ENCODE measurements at places on chromosomes 4 and X. TPM values are rescaled to one million over a fixed set of nuclear protein-coding genes. Genes with fewer than 3 reads are reported as not detected.

ARL9 gene
- polyA plus RNA-seq, result not detected

KLHL13 gene
- polyA plus RNA-seq, result not detected

GRCh38 chr4:25377572-25378436 is 741 bp downstream of the ANAPC4 start:
- no peaks in the 10 kb centered on the region for H3K27me3 ChIP-seq
- H3K4me3 ChIP-seq, result no peak overlapping the region
- H3K36me3 ChIP-seq, result peaks cover 6% of the 10 kb centered on the region
- DNase-seq, result no peak
- peaks cover 8% of the 10 kb centered on the region for H3K4me1 ChIP-seq

BCAP31 gene
- 369 TPM for polyA plus RNA-seq

DNA sequence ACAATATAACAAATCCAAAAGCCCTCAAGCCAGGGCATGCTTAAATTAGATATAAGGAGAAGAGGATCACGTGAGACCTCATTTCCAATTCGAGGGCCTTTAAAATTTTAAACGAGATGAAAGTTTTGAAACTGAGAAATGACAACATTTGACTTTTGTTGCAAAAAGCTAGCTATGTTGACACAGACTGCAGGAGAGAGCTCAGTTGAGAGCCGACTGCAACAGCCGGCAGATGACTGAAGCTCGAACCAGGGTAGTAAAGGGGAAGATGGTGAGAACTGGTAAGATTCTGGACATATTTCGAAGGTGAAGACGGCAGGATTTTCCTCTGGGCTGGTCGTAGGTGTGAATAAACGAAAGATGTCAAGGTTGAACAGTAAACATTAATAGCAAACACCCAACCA is 773 bp downstream of the PRMT9 start:
- peak overlapping the region; percentile 98 for H3K4me3 ChIP-seq
- peak overlapping the region; percentile 98 for H3K27ac ChIP-seq
- peak; percentile 9 for DNase-seq
- H3K4me1 ChIP-seq, result peaks cover 22% of the 10 kb centered on the region
- no peaks in the 10 kb centered on the region for H3K27me3 ChIP-seq

DNA sequence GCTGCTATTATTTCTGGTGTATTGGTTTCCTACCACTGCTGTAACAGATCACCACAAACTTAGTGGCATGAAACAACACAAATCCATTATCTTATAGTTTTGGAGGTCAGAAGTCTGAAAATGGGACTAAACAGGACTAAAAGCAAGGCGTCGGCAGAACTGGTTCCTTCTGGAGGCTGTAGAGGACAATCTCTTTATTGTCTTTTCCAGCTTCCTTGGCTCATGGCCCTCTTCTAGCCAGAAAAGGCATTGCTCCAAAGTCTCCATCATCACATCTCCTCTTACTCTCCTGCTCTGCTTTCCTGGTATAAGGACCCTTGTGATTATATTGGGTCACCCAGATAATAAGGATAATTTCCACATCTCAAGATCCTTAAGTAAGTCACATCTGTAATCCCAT is 121.9 kb downstream of the CLCN4 start:
- no peak for DNase-seq
- H3K27ac ChIP-seq, result no peak overlapping the region
- no peaks in the 10 kb centered on the region for H3K4me1 ChIP-seq

GRCh38 chr4:159229164-159229563 is 126.3 kb downstream of the RAPGEF2 start:
- no peak for DNase-seq
- H3K4me1 ChIP-seq, result peaks cover 31% of the 10 kb centered on the region
- H3K36me3 ChIP-seq, result no peaks in the 10 kb centered on the region
- H3K27me3 ChIP-seq, result no peaks in the 10 kb centered on the region
- H3K27ac ChIP-seq, result no peak overlapping the region

GRCh38 chr4:38924353-38924752 is 56.7 kb downstream of the FAM114A1 start:
- H3K27ac ChIP-seq, result no peak overlapping the region
- no peaks in the 10 kb centered on the region for H3K27me3 ChIP-seq
- no peaks in the 10 kb centered on the region for H3K36me3 ChIP-seq

DNA sequence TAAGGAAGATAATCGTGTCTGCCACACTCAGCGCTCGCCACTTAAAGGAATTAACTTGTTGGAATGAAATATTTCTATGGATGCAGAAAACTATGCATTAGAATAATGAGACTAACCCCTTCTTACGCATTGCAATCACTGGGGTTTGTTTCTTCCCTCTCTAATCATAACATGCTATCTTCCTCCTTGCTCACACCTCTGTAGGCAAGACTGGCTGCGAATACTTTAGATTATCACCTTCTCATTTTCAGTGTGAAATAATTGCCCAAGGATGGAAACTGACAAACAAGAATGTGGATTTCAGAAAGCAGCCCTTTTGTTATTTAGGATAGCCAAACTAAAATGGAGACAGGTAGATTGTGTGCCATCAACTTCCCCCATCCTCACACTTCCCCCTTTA is 349.4 kb downstream of the MID1IP1 start:
- H3K4me3 ChIP-seq, result no peak overlapping the region
- H3K36me3 ChIP-seq, result no peaks in the 10 kb centered on the region
- peaks cover 47% of the 10 kb centered on the region for H3K4me1 ChIP-seq
- DNase-seq, result no peak
- H3K27ac ChIP-seq, result peak overlapping the region; percentile 59
- H3K27me3 ChIP-seq, result no peaks in the 10 kb centered on the region

GRCh38 chr4:122701965-122702364 is 30.5 kb upstream of the BBS12 start:
- H3K27ac ChIP-seq, result no peak overlapping the region
- no peaks in the 10 kb centered on the region for H3K36me3 ChIP-seq
- H3K4me1 ChIP-seq, result no peaks in the 10 kb centered on the region
- peaks cover 22% of the 10 kb centered on the region for H3K27me3 ChIP-seq
- no peak overlapping the region for H3K4me3 ChIP-seq

GRCh38 chr4:153676486-153676885 is 7.6 kb upstream of the TLR2 start:
- H3K27me3 ChIP-seq, result peaks cover 20% of the 10 kb centered on the region
- no peaks in the 10 kb centered on the region for H3K4me1 ChIP-seq
- no peak overlapping the region for H3K4me3 ChIP-seq

TBX22 gene
- not detected for polyA plus RNA-seq

XPNPEP2 gene
- 0.12 TPM for polyA plus RNA-seq

ANKRD37 gene
- polyA plus RNA-seq, result 21.5 TPM

DNA sequence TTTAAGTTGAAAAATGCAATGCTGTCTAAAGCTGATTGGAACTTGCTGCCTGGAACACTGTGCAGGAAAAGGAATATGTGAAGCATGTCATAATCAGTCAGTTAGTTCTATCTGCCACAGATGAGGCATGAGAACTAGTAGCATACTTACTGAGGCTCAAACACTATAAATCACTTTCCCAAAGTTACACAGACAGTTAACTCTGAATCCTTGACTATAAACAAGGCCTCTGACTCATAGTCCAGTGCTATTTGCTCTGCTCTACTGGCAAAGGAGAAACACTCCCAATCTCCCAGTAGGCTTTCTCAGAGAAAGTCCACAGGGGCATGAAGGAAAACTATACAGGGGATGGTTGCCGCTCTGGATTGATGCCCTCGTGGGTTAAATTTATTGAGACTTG is 2078.4 kb upstream of the TENM3 start:
- no peaks in the 10 kb centered on the region for H3K36me3 ChIP-seq
- no peak overlapping the region for H3K27ac ChIP-seq
- H3K4me1 ChIP-seq, result no peaks in the 10 kb centered on the region
- H3K4me3 ChIP-seq, result no peak overlapping the region
- DNase-seq, result no peak

PAGE5 gene
- not detected for polyA plus RNA-seq

CTAG2 gene
- not detected for polyA plus RNA-seq

GRCh38 chr4:67459164-67459563 is 86.1 kb downstream of the CENPC start:
- no peaks in the 10 kb centered on the region for H3K27me3 ChIP-seq
- no peak overlapping the region for H3K27ac ChIP-seq
- no peak for DNase-seq
- H3K4me3 ChIP-seq, result no peak overlapping the region
- H3K4me1 ChIP-seq, result no peaks in the 10 kb centered on the region

DNA sequence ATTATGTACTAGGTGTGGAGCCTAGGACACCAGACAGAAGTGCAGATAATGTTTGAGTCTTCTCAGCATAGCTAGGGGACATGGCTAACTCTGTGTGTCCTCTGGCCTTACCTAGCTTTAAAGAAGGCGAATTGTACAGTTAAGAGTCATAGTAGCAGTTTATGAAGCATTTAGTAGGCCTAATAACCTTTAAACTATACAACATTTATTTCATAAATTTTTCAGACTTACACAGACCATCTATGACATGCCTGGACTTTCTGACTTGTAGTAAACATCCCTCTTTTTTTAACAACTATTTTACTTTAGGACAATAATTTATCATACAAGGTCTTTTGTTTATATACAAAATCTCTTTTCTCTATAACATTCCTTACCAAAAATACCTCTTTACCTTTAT is 37.4 kb downstream of the ETNPPL start:
- no peak overlapping the region for H3K4me3 ChIP-seq
- H3K4me1 ChIP-seq, result no peaks in the 10 kb centered on the region
- no peak overlapping the region for H3K27ac ChIP-seq
- peaks cover 16% of the 10 kb centered on the region for H3K27me3 ChIP-seq

DNA sequence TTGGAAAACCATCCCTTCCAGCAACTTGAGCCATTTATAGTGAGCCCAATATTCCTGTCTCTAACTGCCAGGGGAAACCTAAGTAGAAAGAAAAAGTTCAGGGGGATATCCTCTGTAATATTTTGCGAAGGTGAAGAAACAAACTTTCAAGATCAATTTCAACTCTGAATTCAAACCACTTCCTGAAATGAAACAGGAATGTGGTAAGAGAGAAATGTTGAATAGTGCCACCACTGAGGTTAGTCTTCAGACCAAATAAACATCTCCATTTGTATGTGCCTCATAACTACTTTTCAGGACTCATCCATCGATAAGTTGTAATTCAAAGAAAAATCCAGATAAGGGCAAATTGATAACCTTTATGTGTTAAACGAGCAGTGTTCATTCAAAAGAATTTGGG is 128.7 kb downstream of the GABRB1 start:
- no peaks in the 10 kb centered on the region for H3K36me3 ChIP-seq
- H3K27ac ChIP-seq, result no peak overlapping the region
- H3K4me1 ChIP-seq, result no peaks in the 10 kb centered on the region
- DNase-seq, result no peak
- no peaks in the 10 kb centered on the region for H3K27me3 ChIP-seq

DNA sequence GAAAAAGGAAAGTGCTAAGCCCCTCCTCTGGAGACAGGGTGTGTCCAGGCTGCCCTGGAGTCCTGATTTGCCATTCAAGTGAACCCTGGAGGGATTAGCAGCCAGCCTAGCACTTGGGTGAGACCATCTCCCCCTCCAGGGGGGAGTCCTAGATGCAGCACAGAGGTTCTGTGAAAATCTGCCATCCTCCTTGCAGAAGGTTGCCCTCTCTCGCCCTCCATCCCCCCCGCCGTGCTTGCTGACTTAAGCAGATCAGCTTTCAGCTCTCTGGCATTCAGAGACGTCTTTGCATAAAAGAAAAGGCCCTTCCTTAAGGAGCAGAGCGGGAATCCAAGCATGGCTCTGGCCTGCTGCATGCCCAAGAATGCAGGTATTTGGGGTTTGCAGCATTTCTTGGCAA is 102.1 kb upstream of the SCML1 start:
- DNase-seq, result no peak
- no peaks in the 10 kb centered on the region for H3K36me3 ChIP-seq
- peaks cover 10% of the 10 kb centered on the region for H3K27me3 ChIP-seq
- H3K27ac ChIP-seq, result no peak overlapping the region

DNA sequence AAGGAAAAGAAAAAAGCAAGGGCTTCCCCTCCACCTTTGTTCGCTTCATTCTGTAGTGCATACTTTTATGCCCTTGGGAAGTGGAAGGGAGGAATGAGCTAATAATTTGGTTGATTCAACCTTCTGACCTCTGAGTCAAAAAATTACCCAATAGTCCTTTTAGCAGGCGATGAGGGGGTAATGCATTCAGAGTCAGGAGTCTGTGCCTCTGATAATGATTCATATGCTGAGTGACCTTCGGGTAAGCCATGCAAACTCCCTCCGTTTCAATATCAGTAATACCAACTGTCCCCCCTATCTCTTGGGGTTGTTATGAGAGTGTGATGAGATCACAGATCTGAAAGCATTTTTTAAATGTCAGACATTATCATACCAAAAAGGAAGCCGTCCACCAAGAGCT is 41.6 kb upstream of the ACSL4 start:
- no peak for DNase-seq
- no peak overlapping the region for H3K4me3 ChIP-seq
- no peaks in the 10 kb centered on the region for H3K36me3 ChIP-seq
- no peaks in the 10 kb centered on the region for H3K27me3 ChIP-seq
- no peaks in the 10 kb centered on the region for H3K4me1 ChIP-seq

- H3K27ac ChIP-seq, result no peak overlapping the region
- no peak for DNase-seq
- no peaks in the 10 kb centered on the region for H3K36me3 ChIP-seq
- H3K27me3 ChIP-seq, result peaks cover 18% of the 10 kb centered on the region
- no peaks in the 10 kb centered on the region for H3K4me1 ChIP-seq
Measured at GRCh38 chr4:147542229-147542990, 61.5 kb downstream of the EDNRA start.

CXorf49 gene
- not detected for polyA plus RNA-seq

DNA sequence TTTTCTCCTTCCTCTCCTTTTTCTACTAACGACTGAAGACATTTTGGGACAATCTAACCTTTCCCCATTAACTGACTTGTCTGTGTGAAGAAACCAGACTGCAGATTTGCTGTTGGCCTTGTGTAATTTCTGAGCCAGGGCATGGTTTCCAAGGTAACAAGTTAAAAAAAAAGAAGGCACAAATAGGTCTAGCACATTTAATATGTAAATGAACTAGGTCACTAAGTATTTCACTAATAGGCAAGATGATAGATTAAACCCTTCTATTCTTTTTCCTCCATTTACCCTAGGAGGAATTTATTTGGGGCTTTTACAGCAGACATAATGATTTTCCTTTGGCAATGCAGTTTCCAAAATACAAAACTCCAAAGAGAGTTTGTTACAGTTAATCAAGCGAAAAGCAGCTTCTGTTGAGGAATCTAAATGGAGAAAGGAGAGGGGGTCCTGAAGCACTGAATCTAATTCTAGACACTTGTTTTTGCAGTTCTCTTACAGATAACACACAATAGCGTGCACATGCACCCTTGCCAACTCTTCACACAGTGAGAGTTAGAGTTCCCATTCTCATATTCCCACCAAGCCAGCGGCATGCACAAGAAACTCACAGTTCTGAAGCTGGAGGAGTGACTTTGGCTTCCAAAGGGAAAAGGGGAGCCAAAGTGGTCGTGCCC is 72.0 kb downstream of the TSPAN5 start:
- H3K36me3 ChIP-seq, result no peaks in the 10 kb centered on the region
- H3K27ac ChIP-seq, result no peak overlapping the region
- no peaks in the 10 kb centered on the region for H3K27me3 ChIP-seq

GRCh38 chr4:140065393-140065792 is 88.6 kb downstream of the MAML3 start:
- H3K4me3 ChIP-seq, result no peak overlapping the region
- H3K27ac ChIP-seq, result no peak overlapping the region
- H3K4me1 ChIP-seq, result peaks cover 10% of the 10 kb centered on the region
- DNase-seq, result no peak

RPGR gene
- polyA plus RNA-seq, result 0.05 TPM

GAGE12J gene
- not detected for polyA plus RNA-seq

SPANXC gene
- polyA plus RNA-seq, result not detected

GRCh38 chr4:88600176-88600838 is 8.0 kb downstream of the HERC3 start:
- DNase-seq, result no peak
- H3K36me3 ChIP-seq, result peaks cover 29% of the 10 kb centered on the region
- no peaks in the 10 kb centered on the region for H3K27me3 ChIP-seq

BEX5 gene
- polyA plus RNA-seq, result 1.8 TPM

VCX gene
- polyA plus RNA-seq, result not detected
